ENCODE measurements at places on chromosomes 7 and 10. TPM values are rescaled to one million over a fixed set of nuclear protein-coding genes. Genes with fewer than 3 reads are reported as not detected.

DNA sequence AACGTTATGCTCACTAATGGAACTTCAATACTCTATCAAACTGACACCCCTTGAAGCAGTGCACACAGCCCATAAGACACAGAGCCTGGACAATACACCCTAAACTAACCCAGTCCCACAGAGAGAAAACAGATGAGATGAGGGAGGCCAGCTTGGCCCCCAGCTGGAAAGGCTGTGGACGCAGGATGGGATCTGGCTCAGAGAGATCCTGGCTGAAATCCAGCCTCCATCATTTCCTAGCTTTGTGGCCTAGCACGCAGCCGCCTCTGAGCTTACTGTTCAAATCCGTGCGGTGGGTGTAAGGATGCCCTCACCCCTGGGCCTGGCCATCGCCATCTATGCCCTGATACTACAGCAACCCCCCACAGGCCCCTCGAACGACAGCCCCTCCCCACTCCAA is 32.7 kb downstream of the SNX8 start:
- DNase-seq = no peak

The THSD7A gene
- 5.9 TPM for total RNA-seq

- DNase-seq = no peak
Observed at GRCh38 chr7:106870983-106871410, 5.9 kb downstream of the PIK3CG start.

The AGMO gene
- total RNA-seq = 13.2 TPM

- no peak for DNase-seq
Observed at GRCh38 chr7:101218236-101219125, 516 bp downstream of the ZNHIT1 start.

The PRKG1 gene
- total RNA-seq = 0.21 TPM

DNA sequence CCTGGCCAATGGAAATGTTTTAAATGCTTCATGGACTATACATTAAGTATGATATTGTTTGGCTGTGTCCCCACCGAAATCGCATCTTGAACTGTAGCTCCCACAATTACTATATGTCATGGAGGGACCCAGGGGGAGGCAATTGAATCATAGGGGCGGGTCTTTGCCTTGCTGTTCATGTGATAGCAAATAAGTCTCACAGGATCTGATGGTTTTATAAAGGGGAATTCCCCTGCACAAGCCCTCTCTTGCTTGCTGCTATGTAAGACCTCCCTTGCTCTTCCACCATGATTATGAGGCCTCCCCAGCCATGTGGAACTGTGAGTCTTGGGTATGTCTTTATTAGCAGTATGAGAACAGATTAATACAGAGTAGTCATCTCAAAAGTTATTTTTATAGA is 32.4 kb upstream of the GRB10 start:
- no peak for DNase-seq

DNA sequence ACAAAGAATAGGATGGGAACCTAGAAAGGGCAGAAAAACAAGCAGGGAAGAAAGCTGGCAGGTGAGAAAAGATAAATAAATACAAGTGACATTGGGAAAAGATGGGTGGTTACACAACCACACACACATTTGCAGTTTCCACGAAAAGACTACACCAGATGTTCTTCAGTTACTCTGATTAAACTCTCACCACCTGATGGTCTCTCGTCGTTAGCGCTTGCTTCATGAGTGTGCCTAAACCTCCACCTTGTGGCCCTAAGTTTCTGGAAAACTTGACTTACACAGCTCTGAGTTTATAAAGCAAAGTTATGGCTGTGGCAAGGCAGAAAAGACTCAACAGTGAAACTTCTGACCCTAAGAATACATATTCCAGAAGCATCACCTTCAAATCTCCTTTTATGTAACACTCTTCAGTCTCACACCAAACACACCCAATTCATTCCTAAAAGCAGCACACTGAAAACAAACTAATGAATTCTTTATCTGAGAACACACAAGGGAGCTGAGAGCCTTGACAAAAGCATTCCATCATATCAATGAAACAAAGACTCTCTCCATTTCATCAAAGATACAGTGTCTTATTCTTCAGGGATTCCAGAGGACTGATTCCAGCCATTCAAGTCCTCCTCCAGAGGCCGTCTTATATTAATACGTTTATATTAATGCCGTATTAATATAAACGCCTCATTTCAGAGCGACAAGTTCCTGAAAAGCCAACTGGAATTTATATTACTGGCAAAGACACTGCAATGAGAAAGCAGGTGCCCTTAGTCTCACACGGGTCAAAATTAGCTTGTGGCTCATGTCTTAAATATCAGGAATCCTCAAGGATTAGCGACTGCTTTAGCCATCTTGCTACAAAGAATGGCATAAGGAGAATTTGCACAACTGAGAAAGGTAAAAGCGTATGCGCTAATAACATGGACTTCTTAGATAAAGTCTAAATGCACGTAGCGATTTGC is 77.6 kb downstream of the RNF216 start:
- no peak for DNase-seq

The RAB19 gene
- total RNA-seq = 4.7 TPM

- DNase-seq = no peak
Observed at GRCh38 chr10:124181656-124182055, 88.3 kb upstream of the CHST15 start.

The ASB4 gene
- total RNA-seq = 0.47 TPM

The LAMB4 gene
- not detected for total RNA-seq

The SPDYE6 gene
- total RNA-seq = not detected

DNA sequence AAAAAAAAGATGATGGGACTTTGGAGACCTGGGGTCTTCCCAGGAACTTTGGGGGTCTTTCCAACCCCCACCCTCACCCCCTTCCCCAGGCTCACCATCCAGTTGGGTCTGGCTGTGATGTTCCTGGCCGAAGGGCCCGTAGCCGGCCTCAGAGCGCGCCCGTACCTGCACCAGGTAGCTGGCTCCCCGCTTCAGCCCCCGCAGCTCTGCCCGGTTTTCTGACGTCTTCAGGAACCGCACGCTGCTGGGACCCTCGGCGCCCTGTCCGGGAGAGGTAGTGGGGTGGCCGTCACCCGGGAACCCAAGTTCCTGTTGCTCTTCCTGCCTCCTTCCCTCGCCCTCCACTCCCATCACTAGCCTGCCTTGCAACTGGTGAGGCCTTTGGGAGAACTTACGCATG is 10.2 kb downstream of the EPHB4 start:
- no peak for DNase-seq

DNA sequence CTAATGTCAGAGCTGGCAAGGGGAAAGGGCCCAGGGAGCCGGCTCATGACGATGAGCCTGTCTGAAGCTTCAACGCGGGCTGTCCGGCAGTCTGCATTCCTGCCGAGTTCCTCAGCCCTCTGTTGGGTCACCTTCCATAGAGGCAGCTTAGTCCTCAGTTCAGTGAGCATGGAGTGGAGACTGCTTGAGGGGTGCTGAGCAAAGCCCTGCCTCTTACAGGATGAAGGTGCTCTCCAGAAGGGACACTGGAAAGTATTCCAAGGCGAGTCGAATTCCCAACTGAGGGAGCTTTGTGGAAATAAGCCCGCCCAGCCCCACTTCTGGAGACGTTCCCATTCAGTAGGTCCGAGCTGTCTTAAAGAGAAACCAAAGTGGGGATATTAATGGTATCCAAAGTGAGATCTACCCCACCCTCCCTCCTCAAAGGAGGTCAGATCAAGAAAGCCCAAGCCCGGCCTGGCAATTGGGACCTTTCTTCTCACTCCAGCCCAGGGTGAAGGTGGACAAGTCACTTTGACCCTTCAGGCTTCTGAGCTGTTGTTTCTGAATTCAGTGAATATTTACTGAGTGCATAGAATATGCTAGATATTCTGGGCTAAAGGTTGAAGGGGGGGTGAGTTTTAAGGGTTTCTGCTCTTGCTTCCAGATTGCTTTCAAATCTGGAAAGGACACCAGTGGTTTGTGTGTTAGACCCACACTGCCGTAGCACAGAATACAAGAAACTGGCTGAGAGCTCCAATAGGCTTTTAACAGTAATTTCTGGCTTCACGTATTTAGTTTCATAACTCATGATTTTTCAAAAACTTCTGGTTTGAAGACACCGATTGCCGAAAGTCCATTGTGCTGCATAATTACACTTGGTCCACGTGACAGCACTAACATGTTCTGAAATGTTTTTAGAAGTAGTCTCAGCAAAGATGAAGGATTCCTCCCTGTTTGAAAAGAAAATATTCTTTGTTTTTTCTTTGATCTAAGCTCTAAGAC is 3.5 kb downstream of the EGFR start:
- no peak for DNase-seq

GRCh38 chr7:120831260-120831659 is 26.7 kb downstream of the TSPAN12 start:
- DNase-seq = no peak

The PTPRZ1 gene
- 5.8 TPM for total RNA-seq

The MRLN gene
- not detected for total RNA-seq

- no peak for DNase-seq
Observed at GRCh38 chr7:2698581-2699288, 10.7 kb downstream of the AMZ1 start.

The ATOH7 gene
- total RNA-seq = not detected

GRCh38 chr7:147759327-147759943 is 831.1 kb upstream of the C7orf33 start:
- no peak for DNase-seq

The C7orf33 gene
- not detected for total RNA-seq

The ANXA8L1 gene
- total RNA-seq = 0.57 TPM

The NPSR1 gene
- total RNA-seq = not detected

DNA sequence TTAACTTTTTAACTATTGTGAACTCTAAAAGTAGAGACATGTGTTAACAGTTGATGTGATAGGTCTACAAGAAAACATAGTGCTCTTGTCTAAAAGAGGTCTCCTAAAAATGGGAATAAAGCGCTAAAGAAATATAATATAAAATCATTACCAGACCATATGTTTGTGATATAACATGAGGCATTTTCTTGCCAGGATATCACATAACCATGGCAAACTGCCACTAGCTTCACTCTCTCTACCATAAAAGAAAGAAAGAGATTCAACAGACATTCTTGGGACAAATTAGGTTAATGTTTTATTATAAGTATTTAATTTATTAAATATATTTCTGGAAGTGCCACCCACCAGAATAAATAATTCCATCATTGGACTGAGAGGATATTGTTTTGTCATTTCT is 115.0 kb downstream of the TMEM26 start:
- DNase-seq = no peak

DNA sequence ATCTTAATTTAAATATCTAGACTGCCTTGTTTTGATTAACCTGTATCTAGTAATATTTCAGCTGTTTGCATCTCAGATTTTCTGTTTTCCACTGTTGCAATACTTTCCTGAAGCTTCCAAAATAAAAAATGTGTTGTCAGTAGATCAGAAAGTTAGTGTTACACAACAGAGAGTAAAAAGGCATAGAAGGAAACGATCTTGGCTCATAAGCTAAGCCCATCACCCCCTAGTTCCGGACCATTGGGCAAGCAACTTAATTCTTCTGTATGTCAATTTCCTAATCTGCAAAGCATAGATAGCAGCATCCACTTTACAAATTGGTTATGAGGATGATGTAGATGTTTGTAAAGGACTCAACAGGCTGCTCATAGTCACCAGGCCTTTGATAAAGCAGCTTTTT is 4.4 kb downstream of the PON3 start:
- DNase-seq = no peak
